ENCODE measurements at places on chromosomes 4 and X.

GRCh38 chr4:78298618-78299017 is 241.5 kb downstream of the FRAS1 start:
- no peak for DNase-seq

GRCh38 chr4:1737666-1738065 is 16.3 kb downstream of the TACC3 start:
- DNase-seq, result no peak

DNA sequence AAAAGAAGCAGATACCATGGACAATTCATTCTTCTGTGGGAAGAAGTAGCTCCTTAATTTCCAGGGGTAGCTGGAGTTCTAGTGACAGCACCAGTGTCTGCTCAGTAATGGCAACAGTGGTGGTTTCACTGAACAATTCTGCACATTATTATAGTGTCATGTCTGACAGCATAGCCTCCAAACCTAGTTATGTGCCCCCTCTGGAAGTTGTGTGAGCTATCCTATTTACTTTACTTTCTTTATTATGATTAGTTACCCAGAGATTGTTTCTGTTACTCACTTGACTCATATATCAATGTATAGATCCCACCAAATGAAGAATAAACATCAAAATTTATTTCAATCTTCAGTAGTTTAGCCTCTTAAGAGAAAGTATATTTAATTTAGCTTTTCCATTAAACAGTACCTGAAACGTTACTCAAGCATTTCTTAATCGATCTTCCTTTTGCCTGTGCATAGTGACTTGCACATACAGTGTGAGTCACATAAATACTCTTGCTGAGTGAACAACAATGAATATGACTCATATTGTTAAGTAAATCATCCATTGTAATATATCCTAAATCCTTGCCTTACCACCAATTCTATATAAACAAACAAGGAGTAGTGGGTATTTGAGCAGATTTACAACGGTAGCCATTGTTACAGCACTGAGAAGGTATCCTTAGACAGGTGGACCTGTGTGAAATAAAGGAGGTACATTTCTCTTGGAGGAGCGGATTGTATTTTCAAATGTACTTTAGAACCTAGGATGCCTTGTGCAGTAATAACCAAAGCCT is 534.7 kb downstream of the ANKRD50 start:
- DNase-seq, result no peak

DNA sequence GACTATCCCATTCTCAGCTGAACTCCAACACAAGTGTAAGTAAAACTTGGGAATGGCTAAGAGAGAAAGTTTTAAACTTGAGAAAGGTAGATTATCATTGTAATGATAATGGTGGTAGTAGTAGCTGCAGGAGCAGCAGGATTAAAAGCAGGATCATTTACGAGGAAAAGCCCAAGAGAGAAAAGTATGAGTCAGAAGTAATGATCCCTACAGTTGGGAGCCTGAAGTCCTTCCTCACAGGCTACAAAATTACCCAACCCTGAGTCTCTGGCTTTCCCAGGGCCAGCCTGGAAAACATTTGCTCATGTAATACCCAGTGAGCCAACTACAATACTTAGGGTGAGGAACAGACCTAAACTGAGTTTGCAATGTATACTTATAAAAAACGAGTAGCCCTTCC is 4.4 kb upstream of the PRDM8 start:
- no peak for DNase-seq

DNA sequence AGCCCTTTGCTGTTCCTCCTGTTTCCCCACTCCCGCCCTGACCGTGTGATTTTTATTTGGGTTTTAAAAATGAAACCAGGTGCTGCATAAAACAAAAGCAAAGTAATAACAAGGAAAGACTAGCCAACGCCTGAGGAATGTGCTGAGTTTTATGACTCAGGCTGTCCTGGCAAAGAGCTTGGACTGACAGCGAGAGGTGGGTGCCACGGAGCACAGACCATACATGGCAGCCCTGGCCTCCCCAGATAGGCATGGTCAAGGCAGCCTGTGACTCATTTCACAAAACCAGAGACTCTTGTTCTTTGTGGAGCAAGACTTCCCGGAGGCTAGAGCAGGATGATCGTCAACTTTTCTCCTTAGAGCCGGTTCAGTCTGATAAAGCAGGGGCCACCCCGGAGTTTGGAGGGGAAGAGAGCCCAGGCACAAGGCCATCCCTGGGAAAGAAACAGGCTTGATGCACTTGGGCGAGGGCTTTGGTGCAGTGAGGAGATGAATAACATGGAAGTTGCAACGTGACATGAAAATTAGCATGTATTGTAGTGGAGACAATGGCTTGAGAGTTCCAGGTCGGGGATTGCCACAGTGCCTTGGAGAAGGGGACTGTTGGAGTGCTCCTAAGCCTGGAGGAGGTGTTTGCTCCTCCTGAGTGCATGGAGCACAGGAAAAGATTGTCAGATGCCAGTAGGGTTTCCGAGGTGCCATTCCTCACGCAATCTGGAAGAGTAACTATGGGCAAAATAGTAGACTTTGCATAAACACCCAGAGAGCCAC is 54.8 kb downstream of the C4orf51 start:
- no peak for DNase-seq

Data from CD4-positive, alpha-beta memory T cell (primary cell).